ENCODE measurements at places on chromosomes 1 and 21. TPM values are rescaled to one million over a fixed set of nuclear protein-coding genes. Genes with fewer than 3 reads are reported as not detected.
A peak's percentile ranks its signal among the peaks of the same experiment; 100 is the strongest.

GRCh38 chr1:116853680-116854402, 55.9 kb upstream of the PTGFRN start:
- DNase-seq, result no peak

Gene MX2
- total RNA-seq, result 58.5 TPM

GRCh38 chr21:28751176-28751575, 241.5 kb downstream of the LTN1 start:
- DNase-seq, result no peak

- DNase-seq, result no peak
Observed at GRCh38 chr1:169999331-169999741, 75.2 kb downstream of the KIFAP3 start.

DNA sequence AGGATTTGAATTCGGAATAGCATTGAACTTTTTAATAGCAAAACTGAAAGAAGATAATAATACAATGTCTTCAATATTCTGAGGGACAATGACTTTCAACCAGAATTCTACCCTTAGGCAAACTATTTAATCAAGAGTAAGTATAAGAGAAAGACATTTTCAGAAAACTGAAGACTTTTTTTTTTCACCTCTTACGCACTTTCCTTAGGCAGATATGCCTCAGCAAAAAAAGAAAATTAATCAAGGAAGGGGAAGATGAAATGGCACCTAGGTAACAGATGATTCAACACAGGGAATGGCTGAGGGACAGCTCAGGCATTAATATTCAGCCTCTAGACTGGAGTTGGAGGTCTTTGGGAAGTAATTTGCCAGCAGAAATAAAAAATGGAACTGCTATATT, 184.9 kb downstream of the URB2 start:
- no peak for DNase-seq

Gene AGRN
- total RNA-seq, result 14.0 TPM

DNA sequence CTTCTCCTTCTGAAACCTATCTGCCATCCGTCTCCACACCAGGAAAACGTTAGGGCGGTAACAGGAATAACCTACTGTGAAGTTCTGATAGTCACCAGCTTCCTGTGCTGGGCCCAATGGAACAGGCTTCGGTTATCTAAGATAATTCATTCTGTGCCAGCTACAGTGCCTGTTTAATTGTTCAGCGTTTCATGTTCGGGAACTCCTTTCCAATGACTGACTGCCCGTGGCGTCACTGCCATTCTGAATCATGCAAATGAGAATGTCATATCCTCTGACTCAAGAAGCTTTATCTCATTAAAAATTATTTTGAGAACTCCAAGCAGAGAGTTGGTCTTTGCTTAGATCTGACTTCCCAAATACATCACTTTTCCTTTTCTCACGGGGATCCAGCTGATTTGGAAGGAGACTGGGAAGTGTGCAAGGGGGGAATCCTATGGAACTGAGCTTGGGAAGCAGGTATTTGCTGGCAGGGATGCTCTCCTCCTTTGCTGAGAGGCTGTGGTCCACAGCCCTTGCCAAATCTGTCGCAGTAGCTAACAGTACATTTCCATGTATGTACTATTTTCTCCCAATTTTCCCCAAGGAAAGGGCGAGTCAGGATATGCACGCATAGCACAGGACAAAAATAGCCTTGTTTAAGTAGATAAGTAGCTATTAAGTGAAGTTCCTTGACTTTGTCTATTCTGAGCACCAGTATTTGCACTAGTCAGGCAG, 358.7 kb downstream of the LTN1 start:
- no peak for DNase-seq

GRCh38 chr1:163439471-163439870, 117.7 kb downstream of the NUF2 start:
- DNase-seq, result no peak

DNA sequence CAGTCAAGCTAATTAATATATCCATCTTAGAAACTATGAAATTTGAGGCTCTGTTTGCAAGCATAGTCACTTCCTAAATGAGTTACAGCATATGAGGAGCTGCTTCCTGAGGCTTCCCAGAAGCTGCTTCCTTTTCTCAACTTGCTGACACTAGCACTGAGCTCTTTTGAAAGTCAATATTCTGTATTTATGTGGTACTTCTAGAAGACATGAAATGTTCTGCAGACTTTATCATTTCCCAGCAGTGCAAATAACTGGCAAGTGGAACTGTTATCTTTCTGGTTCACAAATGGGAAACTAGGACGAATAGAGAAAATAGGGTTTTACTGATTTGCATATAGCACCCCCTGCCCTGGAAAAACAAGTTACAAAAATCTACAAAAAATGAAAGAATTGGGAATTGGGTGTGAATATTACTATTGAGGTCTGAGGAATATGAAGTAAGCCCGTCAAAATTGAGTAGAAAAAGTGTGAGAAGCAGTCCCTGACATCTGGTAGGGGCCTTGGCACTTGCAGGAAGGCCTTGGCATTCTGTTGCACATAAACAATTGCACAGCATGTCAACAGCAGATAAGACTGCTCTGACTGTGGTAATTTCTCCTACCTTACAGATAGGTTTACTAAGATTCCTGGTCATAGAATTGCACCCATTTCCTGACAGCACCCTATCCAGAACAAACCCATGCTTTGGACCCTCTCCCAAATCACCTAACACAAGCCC, 7.1 kb downstream of the GIPC2 start:
- DNase-seq, result no peak

Gene ATP6V1G3
- total RNA-seq, result not detected

Gene LMOD1
- not detected for total RNA-seq

DNA sequence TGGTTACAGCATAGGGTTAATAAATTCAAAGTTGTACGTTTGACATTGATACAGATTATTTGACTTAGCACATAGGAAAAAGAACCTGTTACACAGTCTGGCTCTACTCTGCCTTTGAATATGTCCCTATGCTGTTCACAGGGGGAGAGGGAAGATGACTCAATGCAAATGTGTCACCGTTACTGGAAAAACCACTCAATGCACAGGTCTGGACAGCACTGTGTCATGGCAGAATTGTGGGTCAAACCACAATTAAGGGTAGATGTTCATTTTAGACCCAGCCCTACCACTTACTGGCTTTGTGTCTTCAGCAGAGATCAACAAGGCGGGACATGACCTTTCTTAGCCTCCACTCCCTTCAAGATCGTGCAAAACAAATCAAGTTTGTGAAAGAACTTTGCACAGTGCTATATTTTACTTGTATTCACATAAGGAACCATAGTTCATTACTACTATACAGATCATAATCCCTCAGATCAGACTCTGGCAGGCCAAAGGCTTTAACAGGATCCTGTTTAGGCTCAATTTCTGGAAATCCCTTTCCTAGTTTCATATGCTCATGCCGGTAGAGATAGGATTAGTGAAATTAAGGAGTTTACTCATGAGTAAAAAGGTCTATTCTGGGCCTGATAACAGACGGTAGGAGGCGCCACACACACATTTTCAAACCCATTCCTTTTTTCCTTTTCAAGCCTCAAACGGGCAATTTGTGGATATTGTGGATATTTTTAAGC, 22.1 kb downstream of the EIF2D start:
- DNase-seq, result no peak

Gene A3GALT2
- total RNA-seq, result not detected

Gene CFHR3
- not detected for total RNA-seq

DNA sequence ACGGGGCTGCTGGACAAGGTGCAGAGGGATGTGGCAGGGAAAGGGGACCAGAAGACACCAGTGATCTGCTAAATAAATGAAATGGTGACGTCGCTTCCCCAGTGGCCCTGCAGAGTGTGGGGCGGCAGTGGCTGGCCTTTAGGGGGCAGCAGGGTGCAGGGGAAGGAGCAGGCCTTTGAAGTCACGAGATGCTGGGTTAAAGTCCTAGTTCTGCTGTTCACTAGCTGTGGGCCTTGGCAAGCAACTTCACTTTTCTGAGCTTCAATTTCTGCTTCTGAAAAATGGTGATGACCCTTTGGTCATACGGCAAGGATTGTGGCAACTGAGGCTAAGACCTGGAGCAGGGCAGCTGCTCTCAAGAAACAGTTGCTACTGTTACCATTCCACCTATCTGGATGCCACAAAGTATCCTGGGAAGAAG, 9.2 kb upstream of the GALE start:
- peak; percentile 83 for DNase-seq

GRCh38 chr1:44531785-44532566, 126.9 kb downstream of the RNF220 start:
- DNase-seq, result no peak

- no peak for DNase-seq
Observed at GRCh38 chr1:109880971-109881894, 29.4 kb upstream of the CSF1 start.

GRCh38 chr1:76115171-76115570, 40.6 kb downstream of the ST6GALNAC3 start:
- no peak for DNase-seq

GRCh38 chr1:219506473-219506899, 106.4 kb downstream of the ZC3H11B start:
- no peak for DNase-seq

Gene PEAR1
- not detected for total RNA-seq

GRCh38 chr1:234296496-234296895, 76.8 kb upstream of the COA6 start:
- no peak for DNase-seq

DNA sequence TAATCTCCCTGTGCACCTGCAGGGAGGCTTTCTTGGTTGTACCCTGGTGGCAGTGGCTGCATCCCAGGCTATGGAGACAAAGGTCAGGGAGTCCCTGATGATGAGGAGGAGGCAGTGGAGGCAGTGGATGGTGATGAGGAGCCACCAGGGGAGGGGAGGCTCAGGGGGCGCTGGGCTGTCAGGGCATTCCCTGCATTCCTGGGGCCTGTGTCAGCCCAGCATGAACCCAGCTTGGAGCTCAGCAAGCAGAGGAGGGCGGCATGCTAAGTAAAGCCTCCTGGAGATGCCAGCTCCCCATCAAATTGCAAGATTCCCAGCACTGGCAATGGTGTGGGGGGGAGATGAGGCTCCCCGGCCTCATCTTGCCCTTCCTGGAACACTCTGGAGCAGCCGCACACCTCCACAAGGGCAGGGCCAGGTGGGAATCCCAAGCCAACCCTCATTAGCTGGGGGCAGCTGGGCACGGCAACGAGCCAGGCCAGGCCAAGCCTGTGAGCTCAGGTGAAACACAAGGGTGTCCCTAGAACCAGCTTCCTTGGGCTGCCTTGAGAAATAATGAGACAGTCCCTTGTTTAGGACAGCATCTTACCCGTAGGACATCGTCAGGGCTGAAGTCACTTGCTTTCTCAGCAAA, 469.5 kb downstream of the MATN1 start:
- DNase-seq, result no peak

GRCh38 chr1:239387304-239388158, 1.2 kb downstream of the CHRM3 start:
- no peak for DNase-seq

DNA sequence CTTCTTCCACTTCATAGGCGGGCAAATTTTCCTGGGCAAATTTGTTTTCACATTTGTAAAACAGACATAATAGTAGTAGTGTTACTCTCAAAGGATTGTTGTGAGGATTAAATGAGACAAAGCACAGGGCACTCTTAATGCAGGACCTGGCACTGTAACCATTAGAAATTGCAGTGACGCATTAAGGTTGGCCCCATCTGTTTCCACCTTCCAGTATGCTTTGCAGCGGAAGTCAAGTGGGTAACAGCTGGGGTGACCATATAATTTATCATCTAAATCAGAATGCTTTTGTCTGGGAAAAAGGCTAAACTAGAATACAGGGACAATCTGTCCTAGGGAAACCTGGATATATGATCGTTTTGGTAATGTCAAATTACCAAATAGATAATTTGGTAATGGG, 132.5 kb upstream of the CACHD1 start:
- DNase-seq, result no peak

GRCh38 chr1:157782931-157783330, 6.0 kb upstream of the FCRL2 start:
- DNase-seq, result no peak

DNA sequence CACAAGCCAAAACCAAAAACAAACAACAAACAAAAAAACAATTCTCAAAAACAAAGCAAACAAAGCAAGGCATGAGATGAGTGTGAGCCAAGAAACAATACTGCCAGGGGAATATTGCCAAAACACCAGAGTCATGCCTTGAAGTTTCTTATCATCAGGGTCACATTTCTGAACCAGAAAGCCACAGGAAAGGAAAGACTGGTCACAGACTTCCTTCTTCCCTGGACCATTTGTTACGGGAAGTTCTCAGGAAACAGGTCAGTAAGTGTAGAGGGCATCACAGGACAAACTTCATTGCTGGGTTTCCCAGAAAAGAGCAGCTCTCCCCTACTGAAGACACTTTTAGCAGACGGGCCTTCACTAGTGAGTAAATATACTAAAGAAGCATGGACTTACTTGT, 191.2 kb downstream of the GABPA start:
- DNase-seq, result no peak

GRCh38 chr1:1120866-1121591, 5.1 kb upstream of the C1orf159 start:
- no peak for DNase-seq

Gene PROX1
- total RNA-seq, result not detected

Gene ASCL5
- 0.94 TPM for total RNA-seq

Gene WNT4
- not detected for total RNA-seq

DNA sequence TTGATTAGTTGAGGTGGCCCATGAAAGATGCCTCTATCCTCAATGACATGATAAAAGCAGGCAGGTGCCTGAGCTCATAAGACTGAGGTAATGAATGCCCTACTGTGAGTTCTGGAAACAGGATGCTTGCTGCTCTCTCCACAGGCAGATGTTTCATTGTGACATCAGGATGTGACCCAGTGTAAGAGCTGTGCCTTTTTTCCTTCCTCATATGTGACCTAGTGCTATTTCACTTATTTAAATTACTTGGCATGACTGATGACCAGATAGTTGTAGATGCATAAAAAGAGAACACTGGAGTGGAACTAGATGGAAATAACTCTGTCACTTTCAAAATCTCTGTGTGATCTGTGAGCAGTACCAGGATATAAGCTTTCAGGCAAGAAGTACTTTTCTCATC, 31.9 kb downstream of the KIF14 start:
- no peak for DNase-seq

DNA sequence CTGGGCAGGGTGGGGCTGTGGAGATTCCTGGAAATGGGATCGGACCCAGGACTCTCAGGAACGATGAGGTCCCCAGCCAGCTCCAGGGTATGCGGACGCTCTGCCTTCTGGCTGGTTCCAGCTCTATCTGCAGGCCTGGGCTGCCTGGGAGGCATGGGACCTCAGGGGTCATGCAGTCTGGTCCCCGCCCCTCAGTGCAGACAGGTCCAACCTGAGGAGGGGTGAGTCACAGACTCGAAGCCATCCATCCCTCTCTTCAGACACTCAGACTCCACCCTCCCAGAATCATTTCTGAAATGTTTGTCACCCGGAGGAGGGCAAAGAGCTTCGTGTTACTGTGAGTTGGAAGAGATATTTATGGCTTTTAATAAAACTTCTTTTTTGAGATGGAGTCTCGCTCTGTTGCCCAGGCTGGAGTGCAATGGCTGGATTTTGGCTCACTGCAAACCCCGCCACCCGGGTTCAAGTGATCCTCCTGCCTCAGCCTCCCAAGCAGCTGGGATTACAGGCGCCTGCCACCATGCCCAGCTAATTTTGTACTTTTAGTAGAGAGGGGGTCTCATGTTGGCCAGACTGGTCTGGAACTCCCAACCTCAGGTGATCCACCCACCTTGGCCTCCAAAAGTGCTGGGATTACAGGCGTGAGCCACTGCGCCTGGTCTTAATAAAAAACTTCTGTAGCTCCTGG, 5.9 kb upstream of the MYOM3 start:
- no peak for DNase-seq

GRCh38 chr1:74531796-74532195, 19.4 kb upstream of the LRRC53 start:
- DNase-seq, result no peak

Gene CDC20
- 1.3 TPM for total RNA-seq

Measured in CD8-positive, alpha-beta T cell (primary cell).